ENCODE measurements at places on chromosomes 11 and 22.

DNA sequence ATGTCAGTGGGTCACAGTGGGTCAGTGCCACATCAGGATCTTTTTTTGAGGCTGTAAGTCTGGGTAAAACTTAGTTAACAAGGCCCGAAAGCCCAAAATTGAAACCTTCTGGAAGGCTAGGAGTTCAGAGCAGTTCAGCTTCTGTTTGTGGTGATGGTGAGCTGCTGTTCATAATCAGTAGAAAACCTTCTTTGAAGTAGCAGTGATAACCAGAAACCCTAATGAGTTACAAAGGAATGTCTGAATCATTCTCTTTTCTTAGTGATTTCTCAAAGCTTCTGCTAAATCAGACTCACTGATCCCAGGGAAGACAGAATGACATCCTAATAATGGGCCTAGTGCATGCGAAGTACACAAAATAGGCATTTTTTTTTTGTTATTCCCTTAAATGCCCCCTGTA is 124.7 kb downstream of the PARVA start:
- DNase-seq: no peak

DNA sequence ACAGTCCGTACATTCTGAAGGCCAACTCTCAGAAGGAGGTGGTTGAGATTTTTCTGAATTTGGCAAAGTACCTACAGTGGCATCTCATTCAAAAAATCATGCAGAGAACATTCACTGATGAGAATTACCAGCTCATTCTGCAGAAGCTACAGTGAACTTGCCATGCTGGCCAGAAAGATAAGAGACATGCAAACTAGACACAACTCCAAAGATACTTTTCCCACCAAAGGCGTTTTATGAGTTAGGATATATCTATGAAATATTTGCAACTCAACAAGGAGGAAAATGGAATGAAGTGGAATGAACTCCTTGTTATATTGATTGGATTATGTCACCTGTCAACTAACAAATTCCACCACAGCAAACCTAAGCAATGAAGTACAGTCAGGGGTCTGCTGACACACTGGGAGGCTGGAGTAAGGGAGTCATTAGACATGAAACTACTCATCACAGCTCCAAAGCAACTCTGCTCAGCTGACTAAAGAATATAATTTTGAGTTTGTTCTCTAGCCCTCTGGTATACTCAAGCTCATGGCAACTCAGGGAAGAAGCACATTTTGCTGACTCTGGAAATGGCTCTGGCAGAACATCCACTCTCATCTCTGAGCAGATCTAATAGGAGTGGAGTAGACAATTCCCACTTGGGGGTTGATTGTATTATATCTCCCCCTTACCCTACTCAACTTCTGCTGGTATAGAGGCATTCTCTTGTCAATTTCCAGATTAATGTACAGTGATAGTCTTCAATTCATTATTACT is 22.9 kb downstream of the MAML2 start:
- no peak for DNase-seq

GRCh38 chr11:93541884-93542810 is 1.0 kb downstream of the SMCO4 start:
- peak; percentile 72 for DNase-seq

GRCh38 chr11:36326524-36327419 is 30.7 kb downstream of the PRR5L start:
- DNase-seq: no peak

GRCh38 chr22:24809331-24809730 is 3.3 kb downstream of the SGSM1 start:
- DNase-seq: no peak

DNA sequence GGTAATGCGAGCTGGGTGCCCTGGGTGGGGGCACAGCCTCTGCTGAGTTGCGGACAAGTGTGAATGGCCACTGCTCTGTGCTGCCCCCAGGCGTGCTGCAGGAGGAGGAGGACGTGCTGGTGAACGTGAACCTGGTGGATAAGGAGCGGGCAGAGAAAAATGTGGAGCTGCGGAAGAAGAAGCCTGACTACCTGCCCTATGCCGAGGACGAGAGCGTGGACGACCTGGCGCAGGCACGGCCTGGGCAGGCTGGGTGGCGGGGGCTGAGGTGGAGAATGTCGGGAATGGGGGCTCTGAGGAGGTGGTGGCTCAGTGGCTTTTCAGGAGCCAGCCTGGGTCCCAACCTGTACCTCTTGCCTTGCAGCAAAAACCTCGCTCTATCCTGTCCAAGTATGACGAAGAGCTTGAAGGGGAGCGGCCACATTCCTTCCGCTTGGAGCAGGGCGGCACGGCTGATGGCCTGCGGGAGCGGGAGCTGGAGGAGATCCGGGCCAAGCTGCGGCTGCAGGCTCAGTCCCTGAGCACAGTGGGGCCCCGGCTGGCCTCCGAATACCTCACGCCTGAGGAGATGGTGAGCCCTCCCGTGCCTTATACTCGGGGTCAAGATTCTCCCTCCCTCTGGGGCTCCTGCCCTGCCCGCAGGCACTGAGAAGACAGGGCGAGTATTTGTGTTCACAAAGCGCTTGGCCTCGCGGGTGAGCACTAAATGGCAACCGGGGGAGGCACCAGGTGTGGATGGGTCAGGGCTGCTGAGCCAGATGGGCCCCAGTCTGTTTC is 4.6 kb downstream of the SART1 start:
- DNase-seq: no peak

DNA sequence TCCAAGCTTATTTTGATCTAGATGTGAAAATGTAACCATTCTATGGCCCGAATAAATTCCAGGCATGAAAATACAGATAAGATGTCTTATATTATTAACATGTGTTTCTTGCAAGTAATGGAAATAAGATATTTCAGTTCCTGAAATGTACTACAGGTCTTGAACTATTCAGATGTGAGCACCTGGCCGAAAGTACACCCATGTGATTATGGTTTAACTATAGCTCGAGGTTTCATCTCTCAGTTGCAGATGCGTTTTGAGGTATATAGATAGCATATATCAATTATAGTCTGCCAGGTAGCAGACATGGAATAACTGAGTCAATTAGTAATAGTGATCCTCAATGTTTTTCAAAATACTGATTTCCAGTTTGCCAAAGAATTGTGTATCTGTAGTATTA is 68.3 kb downstream of the DDIAS start:
- DNase-seq: no peak

DNA sequence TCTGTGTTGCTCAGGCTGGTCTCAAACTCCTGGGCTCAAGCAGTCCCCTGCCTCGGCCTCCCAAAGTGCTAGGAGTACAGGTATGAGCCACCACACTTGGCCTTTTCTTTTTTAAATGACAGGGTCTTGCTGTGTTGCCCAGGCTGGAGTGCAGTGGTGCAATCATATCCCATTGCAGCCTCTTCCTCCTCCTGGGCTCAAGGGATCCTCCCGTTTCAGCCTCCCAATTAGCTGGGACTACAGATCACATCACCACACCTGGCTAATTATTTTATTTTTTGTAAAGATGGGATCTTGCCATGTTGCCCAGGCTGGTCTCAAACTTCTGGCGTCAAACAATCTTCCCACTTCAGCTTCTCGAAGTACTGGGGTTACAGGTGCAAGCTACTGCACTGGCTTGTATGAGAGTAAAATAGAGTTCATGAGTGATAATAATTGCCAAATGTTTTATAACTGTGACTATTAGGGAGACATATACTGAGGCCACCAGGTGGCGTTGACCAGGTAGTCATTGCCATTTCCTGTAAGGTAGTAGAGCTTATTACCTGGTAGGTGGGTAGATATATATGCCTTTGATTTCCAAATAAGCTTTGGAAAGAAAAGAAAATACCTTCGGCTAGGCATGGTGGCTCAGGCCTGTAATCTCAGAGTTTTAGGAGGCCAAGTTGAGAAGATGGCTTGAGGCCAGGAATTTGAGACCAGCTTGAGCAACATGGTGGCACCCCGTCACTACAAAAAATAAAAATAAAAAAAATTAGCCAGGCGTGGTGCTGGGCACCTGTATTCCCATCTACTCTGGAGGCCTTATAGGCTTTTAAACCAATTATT is 5.4 kb downstream of the FDX1 start:
- no peak for DNase-seq

DNA sequence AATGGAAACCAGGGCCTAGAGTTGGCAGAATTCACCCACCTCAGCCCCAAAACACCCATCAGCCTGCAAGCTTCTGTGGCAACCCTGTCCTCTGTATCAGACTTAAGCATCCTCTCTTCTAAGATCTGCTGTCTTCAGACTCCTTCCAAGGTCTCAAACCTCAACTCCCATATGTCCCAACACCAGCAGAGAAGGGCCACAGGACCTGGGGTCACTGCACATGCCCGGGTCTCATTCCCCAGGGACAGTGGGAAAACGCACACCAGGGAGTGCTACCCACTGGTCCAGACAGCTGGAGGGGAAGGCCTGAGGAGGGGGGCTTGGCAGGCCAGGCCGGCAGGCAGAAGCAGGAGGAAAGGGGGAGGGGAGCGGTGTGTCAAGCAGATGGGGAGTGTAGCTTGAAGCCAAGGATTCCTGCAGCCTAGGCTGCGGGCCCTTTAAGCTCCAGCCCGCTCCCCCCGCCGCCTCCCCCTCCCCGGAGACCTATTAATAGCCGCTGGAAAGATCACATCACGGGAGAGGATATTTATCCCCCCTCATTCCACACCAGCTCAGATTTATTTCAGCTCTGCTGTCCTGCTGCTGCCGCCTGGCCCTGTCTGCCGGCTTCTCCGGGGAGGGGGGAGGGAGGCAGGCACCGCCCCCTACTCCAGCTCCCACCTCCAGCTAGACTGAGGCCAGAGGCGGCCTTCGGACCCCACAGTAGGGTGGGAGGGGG is 16.7 kb downstream of the BCL9L start:
- DNase-seq: peak; percentile 55

GRCh38 chr22:24117942-24118341 is 63.3 kb upstream of the SUSD2 start:
- no peak for DNase-seq

DNA sequence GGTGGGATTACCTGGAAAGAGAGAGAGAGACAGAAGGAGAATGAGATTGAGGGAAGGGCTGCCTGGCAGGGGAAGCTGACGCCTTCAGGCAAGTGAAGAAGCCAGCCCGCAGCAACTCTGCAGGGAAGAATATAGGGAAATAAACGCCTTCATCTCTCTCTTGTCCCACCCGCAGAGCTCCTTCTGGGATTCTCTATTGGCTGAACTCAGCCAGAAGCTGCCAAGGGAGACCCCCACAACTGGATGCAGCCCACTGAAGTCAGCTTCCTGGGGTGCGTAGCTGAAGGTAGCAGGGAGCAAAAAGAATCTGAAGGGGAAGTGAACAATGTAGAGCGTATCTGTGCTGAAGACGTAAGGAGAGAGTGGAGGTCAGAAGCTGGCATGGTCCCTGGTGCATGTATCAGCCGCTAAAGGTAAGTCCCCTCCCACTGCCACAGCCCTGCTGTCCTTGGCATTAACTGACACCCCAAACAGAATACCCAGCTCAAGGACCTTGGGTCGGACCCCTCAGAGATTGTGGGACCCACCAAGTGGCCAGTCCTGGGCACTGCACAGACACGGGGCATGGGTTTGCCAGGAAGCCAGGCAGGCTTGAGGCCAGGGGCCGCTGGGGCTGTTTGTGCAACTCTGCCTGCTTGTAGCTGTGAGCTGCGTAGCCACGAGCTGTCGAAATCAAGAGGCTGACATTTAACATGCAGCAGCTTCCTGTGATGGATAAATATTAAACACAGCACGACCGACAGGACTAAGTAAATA is 469.9 kb downstream of the MN1 start:
- DNase-seq: no peak

GRCh38 chr22:37180531-37181231 is 7.4 kb downstream of the C1QTNF6 start:
- no peak for DNase-seq

- DNase-seq: no peak
These were observed 5.9 kb upstream of the ATF4 start for GRCh38 chr22:39514373-39514973.

DNA sequence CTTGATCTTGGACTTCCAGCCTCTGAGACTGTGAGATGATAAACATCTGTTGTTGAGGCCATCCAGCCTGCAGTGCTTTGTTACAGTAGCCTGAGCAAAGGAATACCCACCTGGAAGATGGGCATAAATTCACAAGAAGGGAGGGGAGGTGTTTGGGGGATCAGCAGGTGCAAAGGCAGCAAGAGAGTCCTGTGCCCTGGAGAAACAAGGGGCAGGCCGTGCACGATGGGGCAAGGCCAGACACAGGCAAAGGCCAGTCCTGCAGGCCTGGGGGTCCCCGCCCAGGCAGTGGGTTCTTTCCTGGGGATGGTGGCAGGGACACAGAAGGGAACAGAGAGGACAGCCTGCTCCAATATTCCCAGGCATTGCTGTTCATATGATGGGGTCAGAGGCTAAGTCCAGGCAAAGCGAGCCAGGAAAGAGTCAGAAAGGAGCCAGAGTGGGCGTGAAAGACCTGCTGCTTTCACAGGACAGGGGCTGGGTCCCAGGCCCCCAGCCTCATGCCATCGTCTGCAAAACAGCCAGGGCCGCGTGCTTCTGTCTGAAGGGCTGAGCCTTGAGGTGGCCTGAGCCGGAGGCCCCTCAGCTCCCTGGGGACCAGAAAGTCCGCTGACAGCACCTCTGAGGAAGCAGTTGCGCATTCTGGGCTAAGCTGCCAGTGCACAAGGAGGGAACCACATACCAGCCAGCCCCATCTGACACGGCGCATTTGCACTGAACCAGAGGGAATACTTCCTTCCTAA is 48.8 kb downstream of the MYEOV start:
- no peak for DNase-seq

DNA sequence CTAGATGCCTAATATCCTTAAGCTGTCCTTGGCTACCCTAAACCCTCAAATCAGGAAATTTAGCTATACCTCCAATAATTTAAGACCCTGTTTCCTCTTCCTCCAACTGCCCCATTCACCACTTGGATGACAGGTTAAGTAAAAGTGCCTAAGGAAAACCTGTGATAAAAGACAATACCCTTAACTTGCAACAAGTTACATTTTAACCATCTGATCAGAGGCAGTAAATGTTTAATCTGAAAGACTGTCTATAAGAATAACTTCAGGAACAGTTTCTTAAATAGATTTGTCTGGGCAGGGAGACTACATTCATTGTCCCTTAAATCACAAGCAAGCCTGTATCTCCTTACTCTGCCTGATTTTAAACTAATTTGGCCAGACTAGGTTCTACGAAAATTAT is 129.1 kb downstream of the APOL5 start:
- no peak for DNase-seq

DNA sequence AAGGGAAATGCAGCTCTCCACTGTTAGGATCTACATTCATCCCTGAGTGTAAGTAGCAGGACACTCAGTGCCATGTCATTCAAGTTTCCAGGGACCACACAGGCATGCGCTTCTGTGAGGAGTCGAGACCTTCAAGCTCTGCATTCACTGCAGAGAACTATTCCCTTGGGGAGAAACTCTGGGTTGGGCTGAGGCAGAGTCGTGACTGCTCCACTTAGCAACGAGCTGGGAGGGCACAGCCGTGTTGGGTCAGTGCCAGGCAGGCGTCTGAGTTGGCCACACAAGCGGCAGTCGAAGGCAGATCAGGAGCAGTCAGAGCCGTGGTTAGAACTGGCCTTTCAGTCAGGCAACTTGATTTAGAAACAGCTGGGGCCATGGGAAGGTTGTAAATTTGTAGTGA is 14.7 kb downstream of the MPEG1 start:
- peak; percentile 82 for DNase-seq
